ENCODE measurements at places on chromosomes 1 and 21. TPM values are rescaled to one million over a fixed set of nuclear protein-coding genes. Genes with fewer than 3 reads are reported as not detected.
A peak's percentile ranks its signal among the peaks of the same experiment; 100 is the strongest.

- no peak for DNase-seq
These were observed 80.1 kb downstream of the DISP3 start for GRCh38 chr1:11558871-11559590.

GRCh38 chr1:84896279-84896678, 3.3 kb upstream of the LPAR3 start:
- no peak for DNase-seq

- DNase-seq = no peak
These were observed 14.4 kb upstream of the ERVH48-1 start for GRCh38 chr21:42939582-42940413.

DNA sequence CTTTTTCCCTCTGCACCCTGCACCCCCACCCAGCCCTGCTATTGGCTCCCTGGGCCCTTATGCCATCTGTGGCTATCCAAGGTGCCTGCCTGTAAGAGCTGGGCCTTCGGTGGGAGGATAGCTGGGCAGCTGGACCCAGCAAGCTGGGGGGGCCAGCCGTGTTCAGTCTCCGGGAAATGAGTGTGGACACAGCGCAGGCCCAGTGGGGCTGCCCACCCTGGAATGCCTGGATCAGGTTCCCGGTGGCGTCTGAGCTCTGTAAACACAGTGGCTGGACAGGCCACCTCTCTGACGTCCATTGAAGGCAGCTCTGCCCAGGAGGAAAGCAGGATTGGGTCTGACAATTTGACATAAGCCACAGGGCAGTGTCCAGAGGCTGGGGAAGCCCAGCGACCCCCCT, 127.8 kb downstream of the FOXD2 start:
- DNase-seq = no peak

DNA sequence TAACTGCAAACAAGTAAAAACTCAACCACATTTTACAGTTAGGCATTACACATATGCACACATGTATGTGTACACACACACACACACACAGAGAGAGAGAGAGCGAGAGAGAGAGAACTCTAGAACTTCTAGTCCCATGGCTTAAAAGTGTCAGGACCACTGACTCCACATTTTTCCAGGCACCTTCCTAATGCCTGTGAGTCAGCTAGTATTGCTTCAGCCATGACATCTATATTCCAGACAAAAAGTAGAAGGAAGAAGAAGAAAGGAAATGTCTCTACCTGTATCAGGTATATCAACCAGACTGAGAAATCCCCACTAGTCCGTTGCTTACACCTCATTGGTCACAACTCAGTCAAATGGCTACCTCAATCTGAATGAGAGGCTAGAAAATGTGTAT, 31.9 kb upstream of the TACSTD2 start:
- no peak for DNase-seq

DNA sequence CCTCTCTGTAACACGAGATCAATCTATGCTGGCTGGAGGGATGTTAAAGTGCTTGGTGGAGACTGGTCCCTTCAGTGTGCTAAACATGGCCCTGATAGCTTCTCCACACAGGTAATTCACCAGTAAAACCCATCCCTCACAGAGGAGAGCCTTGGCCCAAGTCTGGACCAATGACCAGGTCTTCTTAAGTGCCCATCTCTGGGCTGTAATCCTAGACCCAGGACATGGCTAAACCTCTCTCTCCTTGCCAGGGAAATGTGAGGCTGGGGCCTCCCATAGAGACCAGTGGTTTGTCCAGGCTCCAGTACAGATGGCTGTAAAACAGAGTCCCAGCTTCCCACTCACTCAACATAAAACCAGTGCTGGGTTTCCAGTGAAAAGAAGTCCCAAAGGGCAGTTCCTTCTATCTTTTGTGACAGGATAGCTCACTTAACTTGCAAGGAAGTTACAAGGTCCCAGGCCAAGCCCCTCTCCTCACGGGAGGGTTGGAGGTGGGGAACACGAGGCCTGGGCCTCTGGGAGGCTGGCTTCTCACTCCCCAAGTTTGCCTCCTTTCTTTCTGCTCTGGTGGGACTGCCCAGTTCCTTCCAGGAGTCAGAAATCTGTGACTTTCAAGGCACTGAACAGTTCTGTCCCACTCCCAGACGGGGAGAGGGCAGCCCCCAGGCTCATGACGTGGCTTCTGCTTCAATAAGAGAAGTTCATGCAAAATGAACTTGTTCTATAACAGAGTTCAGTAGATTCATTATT, 2.2 kb upstream of the KIF17 start:
- DNase-seq = peak; percentile 4

DNA sequence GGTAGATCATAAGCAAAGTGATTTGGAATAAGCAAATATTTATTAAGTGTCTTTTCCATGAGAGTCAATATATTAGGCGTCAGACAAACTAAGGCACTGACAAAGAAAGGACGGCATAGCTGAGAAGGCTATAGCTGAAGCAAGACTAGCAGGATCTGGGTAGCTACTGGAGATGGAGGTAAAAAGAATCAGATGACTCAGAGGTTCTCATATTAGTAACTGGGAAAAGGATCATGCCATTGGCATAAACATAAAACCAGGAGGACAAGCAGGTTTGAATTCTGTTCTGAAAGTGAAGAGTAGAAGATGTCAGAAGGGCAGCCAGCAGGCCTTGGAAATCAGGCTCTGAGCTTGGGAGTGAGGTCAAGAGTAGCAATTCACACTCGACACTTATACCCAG, 531.9 kb downstream of the PTPRC start:
- no peak for DNase-seq

DNA sequence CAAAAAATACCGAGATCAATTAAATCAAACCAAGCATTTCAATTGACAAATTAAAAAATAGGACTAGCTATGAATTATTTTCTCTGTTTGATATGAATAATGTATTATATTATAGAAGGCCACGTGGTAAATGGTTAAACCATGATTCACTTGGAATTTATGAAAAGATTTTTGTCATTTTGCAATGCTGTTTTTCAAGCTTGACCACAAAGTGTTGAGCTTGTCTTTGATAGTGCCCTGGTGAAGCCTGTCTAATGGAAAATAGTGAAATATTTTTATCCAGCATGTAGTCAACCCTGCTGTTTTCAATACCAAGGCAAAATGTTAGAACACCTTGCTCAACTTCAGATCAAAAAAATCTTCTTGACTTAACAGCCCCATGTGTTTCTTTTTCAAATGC, 288.0 kb upstream of the PRMT6 start:
- DNase-seq = no peak

DNA sequence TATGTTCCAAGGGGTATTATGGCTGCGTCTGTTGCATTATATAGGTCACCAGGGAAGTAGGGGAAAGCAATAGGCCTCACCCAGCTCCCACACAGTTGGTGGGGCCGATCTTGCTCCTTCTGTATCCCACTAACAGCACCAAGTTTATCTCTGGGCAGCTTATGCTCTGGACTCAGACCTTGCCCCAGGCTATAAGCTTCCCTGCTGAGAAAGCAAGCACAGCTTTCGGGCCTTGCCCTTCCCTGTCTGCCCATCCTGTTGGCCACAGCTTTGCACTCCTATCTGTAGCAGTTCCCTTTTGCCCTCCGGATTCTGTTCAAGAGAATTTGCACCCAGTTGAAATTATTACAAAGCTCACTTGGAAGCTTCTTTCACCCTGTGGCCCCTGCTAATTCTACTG, 12.9 kb downstream of the KCNE1 start:
- DNase-seq = no peak

DNA sequence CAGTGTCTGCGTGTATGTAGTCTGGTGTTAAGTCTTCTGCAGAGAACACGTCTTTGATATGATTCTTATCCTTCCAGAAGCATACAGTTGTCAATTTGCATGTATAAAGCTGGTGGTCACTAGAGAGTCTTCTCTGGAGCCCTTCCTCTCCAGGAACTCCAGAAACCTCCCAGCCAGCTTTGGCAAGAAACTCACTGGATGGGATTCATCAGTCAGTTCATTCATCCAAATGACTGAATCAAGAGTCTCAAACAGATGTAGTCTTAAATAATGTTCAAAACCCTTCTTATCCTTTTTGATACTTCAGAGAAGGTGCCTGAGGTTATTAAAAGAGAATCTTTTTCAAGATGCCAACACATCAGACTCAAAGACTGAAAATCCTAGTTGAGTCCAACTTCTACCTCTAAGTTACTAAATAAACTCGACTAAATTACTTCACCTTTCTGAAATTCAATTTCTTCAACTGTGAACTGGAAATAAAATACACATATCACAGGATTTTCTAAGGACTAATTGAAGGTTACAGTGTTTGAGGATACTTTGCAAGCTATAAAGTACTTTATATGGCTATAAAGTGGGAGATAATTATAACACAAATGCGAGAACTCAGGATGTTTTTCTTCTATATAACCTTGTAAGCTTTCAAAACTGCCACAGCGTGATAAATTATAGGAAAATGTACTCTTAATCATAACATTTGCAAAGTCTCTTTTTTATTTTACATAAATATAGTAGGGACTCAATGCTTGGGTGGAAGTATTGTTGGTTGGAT, 252.4 kb downstream of the FGGY start:
- no peak for DNase-seq

- no peak for DNase-seq
These were observed 114.6 kb upstream of the DUSP10 start for GRCh38 chr1:221856228-221857093.

DNA sequence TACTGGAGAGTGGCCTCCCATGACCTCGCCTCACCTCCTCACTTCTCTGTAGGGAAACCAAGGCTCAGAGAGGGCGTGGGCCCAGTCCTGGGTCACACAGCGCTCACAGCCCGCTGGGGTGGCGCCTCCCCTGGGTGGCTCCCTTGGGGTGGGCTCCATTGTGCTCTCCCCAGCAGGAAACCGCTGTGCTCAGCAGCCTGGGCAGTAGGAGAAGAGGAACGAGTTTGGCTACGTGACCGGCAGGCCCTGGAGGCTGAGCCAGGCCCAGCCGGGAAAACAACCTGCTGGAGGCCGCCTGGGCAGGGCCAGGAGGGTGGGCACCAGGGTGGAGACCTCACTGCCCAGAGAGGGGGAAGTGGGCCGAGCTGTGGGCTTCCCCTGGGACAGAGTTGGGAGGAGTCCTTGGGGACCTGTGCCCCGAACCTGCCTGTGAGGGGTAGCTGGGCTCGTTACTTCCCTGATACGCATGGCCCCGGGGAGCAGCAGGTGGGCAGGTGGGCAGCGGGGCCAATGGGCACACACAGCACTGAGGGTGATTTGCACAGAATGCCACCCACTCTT, 15.0 kb upstream of the FAM131C start:
- no peak for DNase-seq

DNA sequence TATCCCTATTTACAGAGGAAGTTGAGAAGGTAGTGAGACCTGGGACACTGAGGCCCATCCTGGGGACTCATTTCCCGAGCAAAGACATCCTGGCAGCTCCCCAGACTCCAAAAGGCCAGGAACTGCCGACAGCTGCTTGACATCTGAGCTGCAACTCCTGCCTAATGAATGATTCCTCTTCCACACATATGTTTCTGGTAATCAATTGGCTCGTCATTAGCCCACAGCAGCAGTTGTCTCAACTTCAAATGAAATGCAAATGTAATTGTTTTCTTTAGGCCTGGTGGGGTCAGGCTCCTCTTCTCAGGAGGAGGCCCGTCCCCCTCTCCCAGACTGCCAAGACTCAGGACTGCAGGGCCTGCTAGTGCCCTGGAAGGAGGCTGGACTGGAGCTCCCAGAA, 61.8 kb upstream of the DISP3 start:
- no peak for DNase-seq

- no peak for DNase-seq
These were observed 18.2 kb downstream of the CRYZ start for GRCh38 chr1:74714429-74715235.

DNA sequence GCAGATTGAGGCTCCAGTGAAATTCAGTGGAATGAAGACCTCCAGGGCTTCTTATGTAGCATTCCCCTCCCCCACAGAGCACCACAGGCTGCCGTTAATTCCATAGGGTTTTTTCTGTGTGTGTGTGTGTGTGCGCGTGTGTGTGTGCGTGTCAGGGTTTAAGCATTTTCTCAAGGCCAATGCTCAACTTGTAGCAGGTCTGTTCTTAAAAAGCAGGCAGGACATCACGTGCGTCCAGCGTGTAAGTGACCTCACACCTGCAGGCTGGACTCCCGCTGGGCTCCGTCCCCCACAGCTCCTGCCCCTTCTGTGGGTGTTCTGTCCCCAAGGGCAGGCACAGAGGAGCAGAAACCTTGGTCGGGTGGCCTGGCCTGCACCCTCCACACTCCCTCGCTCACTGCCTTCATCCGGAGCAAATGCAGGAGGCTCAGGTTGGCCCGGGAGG, 5.3 kb downstream of the PRDM16 start:
- no peak for DNase-seq

DNA sequence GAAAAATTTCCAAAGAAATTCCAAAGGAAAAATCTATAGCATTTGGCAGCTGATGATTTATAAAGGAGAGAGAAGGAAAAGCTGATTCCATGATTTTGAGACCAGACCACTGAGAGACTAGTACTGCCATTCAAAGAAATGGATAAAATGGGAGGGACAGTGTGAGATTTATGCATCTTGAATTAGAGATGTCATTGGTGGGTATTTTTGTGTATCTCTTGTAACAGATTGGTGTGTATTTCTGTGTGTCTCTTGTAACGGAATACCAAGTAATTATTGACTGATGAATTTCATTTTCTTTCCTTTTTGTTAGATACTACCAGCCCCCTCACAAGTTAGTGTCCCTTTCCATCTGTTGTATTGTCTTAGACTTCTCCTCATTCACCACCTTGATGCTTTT, 102.2 kb downstream of the OLFML2B start:
- DNase-seq = no peak

DNA sequence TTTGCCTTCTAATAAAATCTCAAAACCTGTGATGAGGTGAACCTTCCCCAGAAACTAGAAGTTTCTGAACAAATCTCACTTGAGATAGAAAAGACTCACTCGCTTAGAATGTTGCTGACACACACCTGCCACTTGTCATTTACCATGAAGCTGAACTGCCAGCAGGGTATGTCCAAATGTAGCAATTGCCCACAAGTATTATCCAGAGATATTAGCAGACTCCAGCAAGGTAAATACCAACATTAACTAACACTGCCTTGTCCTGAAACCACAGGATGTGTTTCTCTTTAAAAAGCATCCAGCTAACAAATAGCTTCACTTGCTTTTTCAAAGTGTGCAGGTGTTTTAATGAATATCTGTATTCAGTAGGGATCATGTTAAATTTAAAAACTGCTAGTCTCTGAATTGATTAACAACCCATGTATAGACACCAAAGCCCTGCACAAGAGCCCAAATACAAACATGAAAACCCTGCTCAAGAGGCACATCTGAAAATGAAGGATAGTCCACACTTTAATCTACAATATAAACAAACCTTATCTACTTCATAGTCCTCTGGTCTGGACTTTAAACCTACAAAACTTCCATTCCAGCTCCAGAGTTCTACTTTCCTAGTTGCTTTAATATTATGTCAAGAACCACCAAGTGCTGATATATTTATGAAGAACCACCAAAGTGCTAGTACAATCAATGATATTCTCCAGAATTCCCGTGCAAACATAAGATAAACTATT, 19.3 kb downstream of the KRTAP8-1 start:
- DNase-seq = no peak

- DNase-seq = no peak
These were observed 16.6 kb downstream of the DDAH1 start for GRCh38 chr1:85448358-85448757.

- DNase-seq = no peak
These were observed 285.3 kb upstream of the VAMP3 start for GRCh38 chr1:7485826-7486225.

PCP4 gene
- 3.0 TPM for total RNA-seq

C8B gene
- not detected for total RNA-seq

OR14K1 gene
- not detected for total RNA-seq

C1orf226 gene
- 5.3 TPM for total RNA-seq

SPATA17 gene
- 1.4 TPM for total RNA-seq

KCNJ9 gene
- total RNA-seq = not detected

IGSF3 gene
- 17.5 TPM for total RNA-seq

C1orf53 gene
- 6.2 TPM for total RNA-seq

C4BPA gene
- total RNA-seq = 0.08 TPM

SDC3 gene
- 19.9 TPM for total RNA-seq

PGD gene
- 34.4 TPM for total RNA-seq

KCNJ10 gene
- 0.16 TPM for total RNA-seq

DNAJC6 gene
- total RNA-seq = 2.0 TPM
